ENCODE measurements at places on chromosomes 1 and 21. TPM values are rescaled to one million over a fixed set of nuclear protein-coding genes. Genes with fewer than 3 reads are reported as not detected.

GRCh38 chr21:16624479-16625118 lies 888.2 kb upstream of the CXADR start:
- H3K36me3 ChIP-seq, result no peaks in the 10 kb centered on the region
- no peak overlapping the region for H3K4me3 ChIP-seq
- H3K27ac ChIP-seq, result no peak overlapping the region
- no peak for DNase-seq
- H3K27me3 ChIP-seq, result no peaks in the 10 kb centered on the region

DNA sequence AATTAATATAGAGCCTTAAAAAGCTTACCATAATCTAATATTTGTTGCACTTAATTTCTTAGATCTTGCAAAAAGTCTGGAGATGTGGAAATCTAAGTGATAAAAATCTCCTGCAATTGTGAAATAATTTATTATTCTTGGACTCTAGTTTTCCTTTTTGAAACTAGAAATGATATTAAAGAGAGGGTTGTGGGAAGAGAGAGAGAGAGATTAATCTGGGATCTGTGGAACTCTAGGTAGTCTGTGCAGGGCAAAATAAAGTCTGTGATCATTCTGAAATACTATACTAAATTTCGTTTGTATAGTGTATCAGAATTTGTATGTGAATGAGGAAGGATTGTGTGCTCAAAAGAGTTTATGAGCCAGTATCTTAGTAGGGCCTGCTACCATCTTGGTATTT lies 692.3 kb downstream of the RWDD3 start:
- no peak for DNase-seq
- no peak overlapping the region for H3K27ac ChIP-seq
- H3K36me3 ChIP-seq, result no peaks in the 10 kb centered on the region
- H3K4me3 ChIP-seq, result no peak overlapping the region
- no peaks in the 10 kb centered on the region for H3K4me1 ChIP-seq

CFAP74 gene
- 0.31 TPM for total RNA-seq

CRNN gene
- total RNA-seq, result not detected

FMO2 gene
- total RNA-seq, result not detected

- no peak overlapping the region for H3K4me3 ChIP-seq
- no peak overlapping the region for H3K27ac ChIP-seq
- no peaks in the 10 kb centered on the region for H3K36me3 ChIP-seq
- peaks cover 14% of the 10 kb centered on the region for H3K27me3 ChIP-seq
- H3K4me1 ChIP-seq, result no peaks in the 10 kb centered on the region
These were observed 321.3 kb downstream of the CAMTA1 start for GRCh38 chr1:7106442-7107108.

DNA sequence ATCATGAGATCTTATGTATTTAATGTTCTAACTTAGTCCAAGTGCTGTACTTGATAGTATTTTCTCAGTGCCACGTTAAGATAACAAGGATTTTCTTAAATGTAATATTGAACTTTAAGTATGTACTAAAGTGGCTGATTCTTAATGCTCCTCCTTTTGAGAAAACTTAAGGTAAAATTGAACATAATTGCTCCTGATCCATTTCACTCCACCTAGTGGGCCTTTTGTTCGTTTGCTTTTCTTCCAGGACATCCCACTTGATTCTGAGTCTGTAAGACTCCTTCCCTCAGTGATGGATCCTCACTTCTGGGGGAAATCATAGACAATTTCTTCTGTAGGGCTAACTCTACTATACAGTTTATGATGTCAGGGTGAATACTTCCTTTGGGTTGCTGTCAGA lies 173.1 kb downstream of the LMO4 start:
- peaks cover 2% of the 10 kb centered on the region for H3K4me1 ChIP-seq
- DNase-seq, result no peak
- no peak overlapping the region for H3K27ac ChIP-seq
- H3K36me3 ChIP-seq, result no peaks in the 10 kb centered on the region

GRCh38 chr1:45796946-45797345 lies 6.5 kb upstream of the MAST2 start:
- H3K36me3 ChIP-seq, result no peaks in the 10 kb centered on the region
- no peak overlapping the region for H3K4me3 ChIP-seq
- H3K27me3 ChIP-seq, result peaks cover 27% of the 10 kb centered on the region
- H3K4me1 ChIP-seq, result peaks cover 3% of the 10 kb centered on the region
- DNase-seq, result no peak
- H3K27ac ChIP-seq, result no peak overlapping the region

DNA sequence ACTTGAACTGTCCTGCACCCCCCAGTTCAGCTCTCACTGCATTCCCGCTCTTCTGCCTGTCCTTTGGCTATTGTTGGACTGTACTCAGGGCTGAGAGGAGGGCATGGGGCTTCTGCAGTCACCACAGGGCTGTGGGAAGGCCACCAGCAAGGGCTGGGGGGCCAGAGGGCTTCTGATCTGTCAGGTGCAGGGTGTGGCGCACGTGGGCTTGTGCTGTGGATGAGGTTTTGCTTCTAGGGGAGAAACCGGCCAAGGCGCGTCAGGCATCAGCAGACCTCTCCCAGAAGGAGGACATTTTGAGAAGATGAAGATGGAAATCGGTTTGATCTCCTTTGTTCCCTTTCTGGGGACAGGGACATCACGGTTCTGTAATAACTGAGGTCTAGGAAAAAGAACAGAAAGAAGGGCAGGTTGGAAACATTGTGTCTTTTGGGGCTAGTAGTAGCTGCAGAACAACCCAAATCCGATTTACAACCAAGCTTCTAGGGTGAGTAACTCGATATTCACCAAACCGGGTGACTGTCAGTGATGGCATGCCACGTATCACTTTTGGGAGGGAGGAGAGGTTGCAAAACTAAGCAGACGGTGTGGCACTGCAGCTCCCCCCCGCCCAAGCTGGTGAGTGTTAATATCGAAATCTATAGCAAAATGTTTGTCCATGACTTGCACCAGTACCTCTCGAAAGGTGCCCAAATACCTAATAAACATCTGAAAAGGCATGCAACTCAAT lies 40.9 kb downstream of the AGPAT3 start:
- H3K27me3 ChIP-seq, result no peaks in the 10 kb centered on the region
- peaks cover 22% of the 10 kb centered on the region for H3K4me1 ChIP-seq
- H3K4me3 ChIP-seq, result no peak overlapping the region
- H3K27ac ChIP-seq, result no peak overlapping the region
- DNase-seq, result no peak

ATP6V1G3 gene
- total RNA-seq, result not detected

SPOCD1 gene
- not detected for total RNA-seq
